ENCODE measurements at places on chromosomes 12 and 14.

- no peak for DNase-seq
Observed at GRCh38 chr12:128393346-128393745, 126.4 kb downstream of the TMEM132C start.

GRCh38 chr12:81077686-81078441 lies at the start of gene ACSS3:
TSS of gene ACSS3 (plus strand) at chr12:81078079. CDS start at chr12:81078121, 42 bp downstream.
- DNase-seq, result no peak

GRCh38 chr12:116130431-116130830 lies 147.1 kb downstream of the MED13L start:
- DNase-seq, result peak; percentile 96

GRCh38 chr12:44510510-44510909 lies 365.6 kb downstream of the NELL2 start:
- no peak for DNase-seq

DNA sequence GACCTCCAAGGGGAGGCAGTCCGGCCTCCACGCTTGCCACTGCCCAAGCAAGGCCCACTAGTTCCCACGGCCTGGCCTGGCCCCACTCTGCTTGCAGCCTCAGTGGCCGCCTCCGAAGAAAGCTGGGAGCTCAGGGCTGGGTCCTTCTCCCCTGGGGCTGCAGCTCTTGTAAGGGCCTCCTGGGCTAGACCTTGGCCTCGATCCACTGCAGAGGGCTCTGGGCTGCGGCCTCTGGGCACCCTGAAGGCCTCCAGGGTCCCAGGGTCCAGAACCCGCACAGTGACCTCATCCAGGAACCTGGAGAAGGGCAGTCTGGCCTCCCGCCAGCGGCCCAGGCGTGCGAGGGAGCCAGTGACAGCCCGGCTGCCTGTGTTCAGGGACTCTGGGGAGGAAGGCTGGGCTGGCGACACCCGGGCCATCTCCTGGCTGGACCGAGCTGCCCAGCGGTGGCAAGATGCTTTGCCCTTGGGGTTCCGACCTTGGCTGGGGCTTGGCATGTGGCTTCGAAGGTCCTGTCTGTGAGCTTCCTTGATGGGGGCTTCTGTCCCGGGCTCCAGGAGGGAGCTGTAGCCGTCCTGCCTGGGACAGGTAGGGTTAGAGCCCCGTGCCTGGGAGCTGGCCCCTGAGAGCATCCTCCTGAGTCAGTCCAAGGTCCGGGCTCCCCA lies 9.8 kb downstream of the BEGAIN start:
- no peak for DNase-seq

- DNase-seq, result peak; percentile 98
Observed at GRCh38 chr14:61875483-61875882, 113.3 kb downstream of the SNAPC1 start.

DNA sequence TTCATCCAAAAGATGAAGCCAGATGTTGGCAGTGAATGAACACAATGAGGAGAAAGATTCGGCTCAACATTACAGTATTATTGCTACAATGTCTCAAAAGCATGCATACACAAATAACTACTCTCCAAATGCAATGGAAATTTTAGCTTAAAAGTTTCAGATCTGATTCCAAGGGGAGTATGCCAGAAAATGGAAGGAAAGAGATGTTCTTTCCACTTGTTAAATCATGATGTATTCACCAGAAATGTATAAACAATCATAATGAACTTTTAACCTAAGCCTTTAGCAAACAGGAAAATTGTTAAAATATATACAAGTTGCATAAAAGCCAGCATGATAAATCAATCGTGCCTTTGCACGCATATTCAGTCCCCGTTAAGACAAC lies 62.1 kb downstream of the SH2B3 start:
- no peak for DNase-seq

DNA sequence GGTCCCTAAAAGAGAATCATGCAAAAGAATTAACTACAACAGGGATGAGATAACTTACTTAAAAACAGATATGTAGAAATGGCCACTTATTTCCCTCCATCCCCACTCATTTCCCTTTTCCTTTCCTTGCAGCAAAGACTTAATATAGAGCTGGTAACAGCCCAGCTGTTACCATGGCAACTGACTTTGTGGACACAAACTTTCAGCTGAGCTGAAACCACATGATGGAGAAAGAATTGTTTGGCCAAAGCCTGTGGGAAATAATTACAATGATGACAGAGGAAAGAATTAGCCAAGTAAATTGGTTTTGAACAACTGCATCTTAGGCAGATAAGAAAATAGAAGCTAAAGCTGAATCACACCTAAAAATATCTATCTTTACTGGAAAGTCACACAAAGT lies 364.9 kb downstream of the GALC start:
- DNase-seq, result no peak

- DNase-seq, result no peak
Observed at GRCh38 chr14:95535226-95536021, 574 bp downstream of the GLRX5 start.

DNA sequence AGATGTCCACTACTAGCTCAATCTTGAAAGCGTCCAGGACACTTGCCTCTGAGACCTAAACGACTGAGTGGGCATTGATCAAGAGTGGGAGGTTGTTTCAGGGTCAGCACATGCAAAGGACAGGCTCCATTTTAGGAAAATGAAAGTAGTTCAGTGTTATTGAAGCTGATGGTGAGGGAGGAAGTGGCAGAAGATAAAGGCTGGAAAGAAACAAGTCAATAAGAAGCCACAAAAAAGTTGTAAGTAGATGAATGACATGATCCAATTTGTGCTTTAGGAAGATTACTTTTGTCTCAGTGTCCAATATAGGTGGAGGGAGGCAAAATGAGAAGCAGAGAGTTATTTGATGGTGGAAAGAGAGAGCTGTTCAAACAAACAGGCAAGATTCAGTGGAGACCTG lies 22.0 kb downstream of the GPR65 start:
- no peak for DNase-seq

GRCh38 chr14:99831903-99832685 lies 38.9 kb downstream of the EML1 start:
- no peak for DNase-seq

DNA sequence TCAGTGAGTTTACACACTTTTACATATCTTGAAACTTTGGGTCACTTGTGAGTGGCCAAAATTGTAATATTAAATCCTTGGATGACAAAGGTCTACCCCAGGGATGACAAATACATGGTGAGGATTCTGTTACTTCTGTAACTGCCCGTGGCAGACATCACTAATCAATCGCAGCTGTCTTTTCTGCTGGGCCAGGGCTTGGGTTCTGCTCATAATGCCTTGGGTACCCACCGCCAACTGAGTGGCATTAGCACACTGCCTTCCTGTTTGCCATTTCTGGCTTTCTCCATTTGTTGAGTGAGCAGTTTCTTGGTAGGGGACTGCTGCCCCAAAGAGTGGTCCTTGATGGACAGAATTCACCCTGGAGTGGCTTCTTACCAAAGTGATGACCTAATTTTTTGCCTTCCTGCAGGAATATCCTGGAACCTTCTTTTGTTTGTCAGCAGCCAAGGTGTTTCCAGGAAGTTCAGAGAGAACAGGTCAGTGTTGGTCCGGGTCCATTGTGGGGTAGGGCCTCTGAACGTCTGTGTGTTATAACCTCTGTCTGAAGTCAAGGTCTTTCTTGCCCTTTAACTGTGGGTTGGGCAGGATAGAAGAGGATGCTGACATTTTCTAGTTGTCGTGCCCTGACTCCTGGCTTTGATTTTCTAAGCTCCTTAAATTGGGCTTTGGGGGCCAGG lies 6.2 kb downstream of the TSPAN9 start:
- DNase-seq, result no peak

DNA sequence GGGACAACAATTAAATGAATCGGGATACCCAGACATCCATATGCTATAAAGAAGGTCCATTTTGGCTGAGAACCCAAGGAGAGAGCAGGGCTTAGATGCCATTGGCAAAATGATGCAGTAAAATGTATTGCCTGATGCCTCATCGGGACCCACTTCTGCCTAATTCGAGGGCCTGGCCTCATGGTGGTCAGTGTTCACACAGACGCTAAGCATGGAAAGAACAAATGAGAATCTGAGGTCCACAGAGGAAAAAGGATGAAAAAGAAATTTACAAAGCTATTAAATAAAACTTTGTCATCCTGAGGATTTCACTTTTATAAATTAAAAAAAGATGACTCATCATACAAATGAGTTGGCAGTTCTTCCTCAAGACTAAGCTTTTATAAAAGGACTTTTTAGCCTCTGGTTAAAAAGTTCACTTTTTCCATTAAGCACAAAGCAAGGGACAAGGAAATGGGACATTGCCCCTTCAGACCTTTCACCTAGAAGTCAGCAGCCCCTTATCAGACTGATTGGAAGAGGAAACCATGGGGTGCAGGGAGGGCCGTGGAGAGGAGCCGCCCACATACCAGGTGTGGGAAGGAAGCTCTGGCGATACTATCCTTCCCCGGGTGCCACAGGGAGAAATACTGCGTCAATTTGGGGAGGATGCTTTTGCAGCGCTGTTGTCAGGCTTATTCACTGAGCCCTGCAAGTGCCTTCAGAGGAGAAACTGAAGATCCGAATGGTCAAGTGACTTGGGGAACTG lies 176.0 kb downstream of the EGLN3 start:
- no peak for DNase-seq

DNA sequence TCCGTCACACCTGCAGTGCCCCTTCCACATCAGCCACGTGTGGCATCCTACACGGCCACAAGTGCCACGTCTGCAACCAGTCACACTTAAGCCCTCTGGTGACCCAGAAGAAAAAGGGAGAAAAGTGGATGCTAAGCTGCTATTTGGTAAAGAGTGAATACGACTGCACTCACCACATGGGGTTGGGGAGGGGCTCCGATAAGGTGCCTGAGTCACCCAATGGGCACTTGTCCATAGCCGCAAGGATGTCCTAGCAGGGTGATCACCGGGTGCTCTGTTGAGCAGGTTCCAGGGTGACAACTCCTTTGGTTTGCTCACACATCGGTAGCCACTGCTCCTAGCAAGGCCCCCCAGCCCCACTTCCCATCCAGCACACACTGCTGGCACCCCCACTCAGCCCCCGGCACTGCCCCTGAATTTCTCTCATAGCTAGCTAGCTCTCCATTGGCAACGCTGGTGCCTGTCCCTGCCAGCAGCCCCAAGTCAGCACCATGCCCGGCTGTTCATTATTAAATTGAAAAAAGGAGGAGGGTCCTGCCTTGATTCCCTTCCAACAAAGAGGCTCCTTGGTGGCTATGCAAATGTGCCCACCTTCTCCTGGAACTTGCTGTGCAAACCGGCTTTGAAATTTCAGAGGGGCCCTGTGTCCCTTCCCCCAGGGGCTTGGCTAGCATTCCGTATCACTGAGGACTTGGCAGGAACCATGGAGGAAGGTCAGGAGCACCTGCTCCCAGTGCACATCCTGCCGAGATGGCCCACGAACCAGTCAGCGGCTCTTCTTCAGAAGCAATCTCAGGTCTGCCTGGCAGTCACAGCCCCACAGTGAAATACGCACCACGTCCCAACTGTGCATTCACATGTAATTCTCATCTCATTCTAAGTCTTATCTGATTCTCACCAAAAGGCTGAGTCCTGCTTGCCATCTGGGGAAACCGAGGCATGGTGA lies 227.7 kb upstream of the DIO3 start:
- DNase-seq, result peak; percentile 80

GRCh38 chr12:39272871-39273655 lies 169.9 kb downstream of the KIF21A start:
- DNase-seq, result peak; percentile 35

- no peak for DNase-seq
Observed at GRCh38 chr12:15020156-15020555, 47.3 kb downstream of the PDE6H start.

DNA sequence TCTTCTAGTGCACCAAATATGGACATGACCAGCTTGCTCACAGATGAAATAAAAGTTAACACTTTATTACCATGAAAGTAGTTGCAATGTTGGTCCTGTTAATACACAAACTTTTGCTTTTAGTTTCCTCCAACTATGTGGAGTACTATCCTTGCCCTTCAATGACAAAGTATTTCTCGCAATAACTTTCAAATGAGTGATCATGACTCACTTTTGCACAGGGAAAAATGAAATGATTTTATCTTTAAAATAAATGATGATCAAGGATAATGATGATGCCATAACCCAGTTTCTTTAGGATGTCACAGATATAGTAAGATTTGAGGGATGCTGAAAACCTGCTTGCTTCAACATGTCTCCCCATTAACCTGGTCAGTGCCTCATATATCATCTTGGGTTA lies 254.0 kb upstream of the KITLG start:
- no peak for DNase-seq

All from G401 (cell line).